ENCODE measurements at places on chromosomes 7 and 10.

DNA sequence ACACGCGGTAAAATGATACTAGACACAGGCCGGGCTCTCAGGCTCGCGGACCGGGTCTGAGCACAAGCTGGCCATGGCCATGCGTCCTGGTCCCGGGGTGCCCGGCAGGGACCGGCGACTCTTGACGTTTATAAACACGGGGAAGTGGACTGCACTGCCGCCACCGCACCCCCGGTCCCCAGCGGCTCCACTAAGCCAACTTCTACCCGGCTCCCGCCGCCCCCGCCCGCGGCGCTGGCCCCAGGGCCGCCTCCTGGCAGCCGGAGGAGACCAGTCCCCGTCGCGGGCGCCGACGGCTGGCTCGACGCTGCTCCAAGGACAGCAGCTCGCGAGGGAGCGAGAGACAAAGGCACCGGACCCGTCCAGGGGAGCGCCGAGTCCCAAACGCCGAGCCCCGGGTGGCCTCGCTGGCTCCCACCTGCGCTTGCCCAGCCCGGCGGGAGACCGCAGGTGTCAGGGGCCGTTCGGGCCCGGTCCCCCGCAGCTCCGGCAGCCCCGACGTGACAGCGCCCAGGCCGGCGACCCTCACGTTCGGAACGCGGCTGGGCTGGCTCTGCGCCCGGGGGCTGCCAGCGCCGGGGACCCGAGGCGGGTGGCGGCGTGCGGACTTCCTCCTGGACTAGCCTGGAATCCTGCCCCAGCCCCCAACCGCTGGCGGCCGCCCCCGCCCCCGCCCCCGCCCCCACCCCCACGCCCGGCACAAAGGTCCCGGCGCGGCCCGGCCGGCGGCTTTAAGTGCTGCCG is 517 bp downstream of the ITGB1 start:
- no peak for DNase-seq

DNA sequence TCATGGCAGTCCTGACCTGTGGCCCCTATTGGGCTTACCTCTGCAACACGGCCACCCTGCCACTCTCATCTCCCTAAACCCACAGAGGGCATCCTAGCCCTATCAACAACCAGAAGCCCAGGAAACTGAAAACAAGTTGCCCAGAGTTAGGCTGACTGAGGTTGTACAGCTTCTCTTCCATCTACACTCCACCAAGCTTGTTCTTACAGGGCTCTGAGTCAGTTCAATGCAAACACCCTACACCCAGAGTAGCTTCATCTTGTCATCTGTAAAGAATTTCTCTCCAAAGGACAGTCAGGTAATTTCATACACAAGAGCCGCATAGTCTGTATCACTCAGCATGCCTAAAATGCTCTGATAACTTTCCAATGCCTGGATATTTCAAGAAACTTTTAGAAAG is 175.4 kb downstream of the ARID5B start:
- peak; percentile 20 for DNase-seq

- DNase-seq: no peak
These were observed 9.8 kb downstream of the MICALL2 start for GRCh38 chr7:1449501-1449900.

DNA sequence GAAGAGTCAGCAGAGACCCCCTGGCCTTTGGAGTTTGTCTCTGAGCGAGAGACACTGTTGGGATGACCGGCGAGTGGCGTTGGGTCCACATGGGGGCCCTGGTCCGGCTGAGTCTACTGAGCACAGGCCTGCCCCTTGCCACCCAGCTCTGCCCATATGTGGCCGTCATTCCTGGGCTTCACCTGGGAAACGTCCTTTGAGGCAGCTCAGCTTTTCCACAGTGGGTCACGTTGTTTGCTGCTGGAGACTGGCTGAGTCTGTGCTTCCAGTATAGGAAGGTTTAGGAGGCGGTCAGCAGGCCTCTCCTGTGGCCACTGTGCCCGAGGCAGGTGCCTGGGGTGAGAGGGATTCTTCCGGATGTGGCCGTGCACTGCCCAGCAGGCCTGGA is 17.1 kb downstream of the ADAM8 start:
- DNase-seq: no peak

DNA sequence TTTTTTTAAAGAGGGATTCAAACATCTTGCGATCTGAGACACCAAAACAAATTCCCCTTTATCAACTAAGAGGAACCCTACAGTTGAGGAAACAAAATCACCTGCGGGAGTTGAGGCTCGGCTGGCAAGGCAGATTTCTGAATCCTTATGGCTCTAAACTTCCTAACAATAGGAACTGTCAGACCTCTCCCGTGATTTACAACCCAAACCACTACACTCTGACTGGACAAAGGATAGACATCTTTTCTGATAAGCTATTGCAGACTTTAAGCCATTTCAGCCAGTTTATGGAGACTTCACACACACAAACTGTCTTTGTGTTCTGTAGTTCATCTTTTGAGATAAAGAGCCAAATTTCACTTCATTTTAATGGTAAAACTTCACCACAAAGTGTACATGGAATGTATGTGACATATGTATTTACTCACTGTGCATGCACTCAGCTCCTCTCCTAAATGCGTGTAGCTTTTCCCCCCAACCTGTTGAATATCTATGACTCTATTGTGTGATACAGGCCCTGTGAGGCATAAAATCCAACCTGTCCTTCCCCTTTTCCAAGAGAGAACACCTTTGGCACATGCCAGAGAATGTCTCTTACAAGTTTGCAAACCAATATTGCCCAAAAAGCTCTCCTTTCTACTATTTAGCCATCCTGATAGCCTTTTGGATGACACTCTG is 15.4 kb upstream of the TSPAN13 start:
- DNase-seq: no peak

- no peak for DNase-seq
These were observed 40.3 kb downstream of the PITRM1 start for GRCh38 chr10:3132036-3133025.

GRCh38 chr7:42161719-42162118 is 75.3 kb downstream of the GLI3 start:
- no peak for DNase-seq

DNA sequence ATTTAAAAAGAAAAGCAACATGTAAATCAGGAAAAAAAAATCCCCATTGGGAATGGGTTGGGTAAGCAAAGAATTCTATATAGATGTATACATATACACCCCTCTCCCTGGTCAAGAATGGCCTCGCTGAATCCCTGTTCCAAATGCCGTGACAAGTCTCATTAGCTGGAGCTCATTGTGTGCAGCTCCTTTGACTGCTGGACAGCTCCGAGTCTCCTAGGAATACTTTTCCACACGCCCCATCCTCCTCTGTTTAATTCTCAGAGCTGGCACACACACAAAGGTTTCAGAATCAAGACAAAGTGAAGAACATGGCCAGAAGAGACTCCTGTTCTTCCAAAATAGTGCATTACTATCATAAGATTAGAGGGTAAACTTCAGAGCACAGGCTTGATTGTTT is 130.9 kb upstream of the MKLN1 start:
- DNase-seq: no peak

DNA sequence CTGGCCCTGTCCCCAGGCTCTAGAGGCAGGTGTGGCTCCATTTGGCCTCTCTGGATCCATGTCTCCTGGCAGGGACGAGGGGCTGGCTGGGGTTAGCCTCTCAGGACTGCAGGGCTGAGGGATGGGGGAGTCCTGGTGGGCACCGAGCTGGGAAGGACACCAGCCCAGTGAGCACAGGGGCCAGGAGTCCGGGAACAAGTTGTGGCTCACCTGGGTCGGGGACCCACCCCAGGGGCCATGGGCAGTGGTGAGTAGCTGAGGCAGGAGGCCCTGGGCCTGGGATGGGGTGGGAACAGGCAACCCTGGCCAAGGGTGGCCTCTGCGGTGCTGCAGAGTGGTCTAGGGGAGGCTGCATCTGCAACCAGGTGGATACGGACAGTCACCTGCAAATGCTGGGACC is 24.1 kb downstream of the ANTXRL start:
- no peak for DNase-seq

DNA sequence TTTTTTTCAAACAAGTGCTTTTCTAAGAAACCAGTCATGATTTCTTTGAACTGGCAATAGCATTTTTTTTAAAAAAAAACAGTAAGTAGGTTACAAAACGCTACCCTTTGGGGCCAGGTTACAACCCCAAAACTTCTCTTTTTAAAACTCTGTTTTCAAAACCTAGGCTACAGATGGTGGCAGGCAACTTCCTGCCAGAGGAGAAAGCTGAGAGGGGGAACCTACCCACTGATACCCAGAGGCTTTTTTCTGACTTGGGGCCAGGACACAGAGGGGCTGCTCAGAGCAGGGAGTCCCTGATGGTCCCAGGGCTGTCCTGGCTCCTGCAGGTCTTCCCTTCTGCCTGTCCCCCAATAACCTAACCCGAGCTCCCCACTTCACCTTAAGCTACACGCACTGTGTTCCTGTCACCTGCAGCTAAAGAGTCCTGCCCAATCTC is 6.9 kb downstream of the STN1 start:
- DNase-seq: peak; percentile 80

DNA sequence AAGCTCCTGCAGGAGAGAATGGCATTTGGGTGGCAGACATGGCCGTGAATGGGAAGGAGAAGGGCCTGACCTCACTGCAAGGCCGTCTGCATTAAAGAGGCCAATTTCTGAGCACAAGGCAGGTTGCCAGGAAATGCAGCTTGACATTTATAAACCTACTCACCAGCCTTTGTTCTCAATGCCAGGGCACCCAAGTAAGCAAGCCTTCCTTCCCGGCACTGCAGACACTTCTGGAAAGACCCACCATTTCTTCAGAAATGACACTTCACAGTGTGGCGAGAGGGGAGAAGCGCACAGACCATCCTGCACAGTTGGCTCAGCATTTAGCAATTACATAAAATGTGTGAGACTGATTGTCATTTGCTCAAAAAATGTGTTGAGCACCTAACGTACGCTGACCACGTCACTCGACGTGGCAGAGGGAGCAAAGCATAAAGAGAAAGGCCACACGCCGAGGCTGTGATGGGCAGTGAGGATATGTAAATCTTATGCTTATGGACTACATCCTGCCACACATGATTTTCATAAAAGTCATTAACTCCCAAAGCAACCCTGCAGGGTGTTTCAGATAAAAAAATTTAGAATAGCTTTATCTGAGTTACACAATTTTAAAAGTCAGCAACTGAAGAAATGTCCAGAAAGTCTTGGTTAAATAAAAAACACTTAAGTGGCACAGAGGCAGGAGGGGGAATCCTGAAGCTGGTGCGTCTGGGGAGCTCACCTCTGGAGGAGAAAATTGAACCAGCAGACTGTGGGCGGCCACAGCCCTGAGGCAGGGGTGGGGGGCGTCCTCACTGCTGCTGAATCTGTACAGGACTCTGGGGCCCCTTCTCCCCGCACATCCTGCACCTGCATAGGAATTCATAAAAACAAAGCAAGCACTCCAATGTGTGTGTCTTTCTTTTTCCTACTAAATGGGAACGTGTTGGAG is 543.8 kb downstream of the PTPRN2 start:
- DNase-seq: no peak

DNA sequence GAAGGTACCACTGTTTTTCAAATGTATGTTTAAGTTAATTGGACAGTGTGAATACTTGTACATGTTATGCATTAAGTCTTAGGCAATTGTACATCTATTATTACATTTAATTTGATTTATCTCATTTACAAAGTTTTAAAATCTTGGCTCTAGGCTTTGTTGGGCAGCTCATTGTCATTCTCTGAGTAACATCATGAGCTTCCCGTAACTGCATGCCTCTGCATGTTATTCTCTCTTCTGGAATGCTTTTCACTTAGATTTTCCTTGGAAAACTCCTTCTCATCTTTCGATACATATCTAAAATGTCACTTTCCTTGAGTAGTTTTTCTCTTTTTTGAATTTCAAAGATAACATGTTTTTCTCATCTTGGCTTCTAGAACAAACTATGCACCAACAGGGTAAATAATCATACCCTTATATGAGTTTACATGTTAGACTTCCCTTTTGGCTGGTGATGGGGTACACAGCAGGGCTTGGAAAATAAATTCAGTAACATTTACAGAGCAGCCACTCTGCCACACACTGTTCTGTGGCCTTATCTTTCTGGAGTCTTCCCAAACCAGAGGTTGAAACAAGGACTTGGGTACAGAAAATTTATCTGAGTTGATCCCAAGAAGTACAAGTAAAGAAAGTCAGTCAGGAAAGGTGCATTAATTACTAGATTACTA is 42.2 kb upstream of the A1CF start:
- DNase-seq: no peak

GRCh38 chr7:128136215-128136597 is 104.9 kb upstream of the LEP start:
- no peak for DNase-seq

DNA sequence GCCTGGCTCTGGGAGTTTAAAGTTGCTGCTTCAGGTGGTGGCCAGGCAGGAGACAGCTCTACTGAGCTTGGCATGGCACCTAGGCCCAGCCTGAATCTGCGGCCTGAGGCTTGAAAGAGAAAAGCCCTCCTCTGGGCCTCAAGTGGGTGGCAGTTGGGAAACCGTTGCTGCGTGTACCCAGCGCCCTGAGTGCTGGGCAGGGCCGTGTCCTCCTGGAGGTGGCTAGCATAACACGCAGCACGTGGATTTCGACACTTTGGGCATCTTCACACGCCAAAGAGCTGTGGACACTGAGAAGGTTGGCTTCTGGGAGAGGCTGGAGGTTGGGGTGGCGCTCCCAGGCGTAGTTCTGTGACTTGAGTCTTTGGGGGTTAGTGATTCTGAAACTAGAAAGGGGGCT is 2.5 kb downstream of the ZNF316 start:
- DNase-seq: no peak

DNA sequence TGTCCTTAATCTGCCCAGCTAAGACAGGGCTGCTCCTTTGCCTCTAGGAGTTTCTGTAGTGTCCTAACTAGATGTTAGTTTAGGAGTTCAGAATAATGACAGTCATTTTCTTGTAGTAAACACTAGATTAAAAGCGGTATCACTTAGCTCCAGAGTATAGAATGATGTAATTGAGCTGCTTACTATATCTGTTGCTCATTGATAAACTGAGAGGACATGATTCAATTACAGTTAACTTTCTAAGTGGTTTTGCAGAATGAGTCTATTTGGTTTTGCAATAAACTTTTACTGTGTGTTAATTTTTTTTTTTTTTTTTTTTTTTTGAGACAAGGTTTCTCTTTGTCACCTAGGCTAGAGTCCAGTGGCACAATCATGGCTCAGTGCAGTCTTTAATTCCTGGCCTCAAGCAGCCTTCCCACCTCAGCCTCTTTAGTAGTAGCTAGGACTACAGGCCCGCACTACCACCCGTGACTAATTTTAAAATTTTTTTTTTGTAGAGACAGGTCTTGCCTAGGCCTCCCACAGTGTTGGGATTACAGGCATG is 1.8 kb downstream of the STMP1 start:
- no peak for DNase-seq

DNA sequence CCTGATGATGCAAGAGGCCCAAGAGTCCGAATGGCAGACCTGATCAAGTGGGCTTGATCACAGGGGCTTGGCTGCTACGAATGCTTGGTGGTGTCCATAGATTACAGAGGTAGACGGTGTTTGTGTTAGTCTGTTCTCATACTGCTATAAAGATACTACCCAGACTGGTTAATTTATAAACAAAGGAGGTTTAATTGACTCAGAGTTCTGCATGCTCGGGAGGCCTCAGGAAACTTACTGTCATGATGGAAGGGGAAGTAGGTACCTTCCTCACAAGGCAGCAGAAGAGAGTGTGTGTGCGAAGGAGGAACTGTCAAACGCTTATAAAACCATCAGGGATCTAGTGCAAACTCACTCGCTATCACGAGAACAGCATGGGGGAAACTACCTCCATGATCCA is 268.9 kb upstream of the KLF6 start:
- no peak for DNase-seq
